Neural progenitor cell (in vitro differentiated cells): ENCODE measurements at places on chromosomes 4 and X. TPM values are rescaled to one million over a fixed set of nuclear protein-coding genes. Genes with fewer than 3 reads are reported as not detected.

The PDCL2 gene
- total RNA-seq: not detected in 2 replicates

The SPANXN4 gene
- not detected in 2 replicates for total RNA-seq

The FAM184B gene
- total RNA-seq: 0.03 TPM in 1 of 2 replicates, not detected in the other

The MED12 gene
- 27.0 and 40.2 TPM in 2 replicates for total RNA-seq

The NXF2 gene
- total RNA-seq: 0.12 and 0.22 TPM in 2 replicates

The DGAT2L6 gene
- total RNA-seq: not detected in 2 replicates

The TLL1 gene
- total RNA-seq: 0.22 TPM in 1 of 2 replicates, not detected in the other

The DKK2 gene
- total RNA-seq: 0.03 TPM in 1 of 2 replicates, not detected in the other
